ENCODE measurements at places on chromosomes 16 and 17.

- DNase-seq: no peak
These were observed 145.7 kb downstream of the STXBP4 start for GRCh38 chr17:55114283-55114682.

- no peak for DNase-seq
These were observed 12.2 kb downstream of the ENGASE start for GRCh38 chr17:79086609-79087427.

- no peak for DNase-seq
These were observed 434.6 kb upstream of the MAF start for GRCh38 chr16:80034948-80035663.

- no peak for DNase-seq
These were observed 2254.6 kb downstream of the TP53TG3F start for GRCh38 chr16:35713762-35714650.

Data from HS-5 (cell line).